A549 treated with Mapracorat at 1 μM for 4 hours (cell line): ENCODE measurements at places on chromosomes 4 and X. TPM values are rescaled to one million over a fixed set of nuclear protein-coding genes. Genes with fewer than 3 reads are reported as not detected.

The MSANTD1 gene
- 0.08 to 0.20 TPM (median 0.12 TPM) in 5 replicates for total RNA-seq

The GUCY1A1 gene
- not detected in 5 replicates for total RNA-seq

The CSN1S1 gene
- total RNA-seq: not detected in 5 replicates

The SH3D19 gene
- total RNA-seq: 20.1 to 25.8 TPM (median 22.3 TPM) in 5 replicates
